ENCODE measurements at places on chromosomes 16 and 17.

- no peak for DNase-seq
These were observed 38.3 kb downstream of the CCDC182 start for GRCh38 chr17:57706761-57707160.

GRCh38 chr17:72926171-72926570 is 166.3 kb downstream of the SLC39A11 start:
- no peak for DNase-seq

DNA sequence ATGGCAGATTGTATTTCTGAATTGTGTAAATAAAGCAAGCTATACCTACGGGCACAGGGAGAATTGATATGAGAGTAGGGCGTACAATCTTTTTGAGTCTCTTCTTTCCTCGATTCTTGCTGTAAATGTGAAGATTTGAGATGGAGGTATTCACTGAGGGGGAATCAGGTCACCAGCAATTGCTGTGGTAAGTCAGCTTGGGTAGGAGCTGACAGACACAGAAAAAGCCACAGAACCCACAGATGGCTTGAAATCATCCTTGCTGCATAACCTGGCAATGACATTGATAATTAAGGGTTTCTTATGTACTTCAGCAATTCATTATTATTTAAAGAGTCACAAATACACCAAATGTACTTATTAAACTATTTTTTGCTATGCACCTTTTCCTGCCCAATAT is 164.2 kb downstream of the CNTNAP4 start:
- DNase-seq, result no peak

GRCh38 chr17:5840811-5841446 is 229.2 kb upstream of the WSCD1 start:
- DNase-seq, result no peak

DNA sequence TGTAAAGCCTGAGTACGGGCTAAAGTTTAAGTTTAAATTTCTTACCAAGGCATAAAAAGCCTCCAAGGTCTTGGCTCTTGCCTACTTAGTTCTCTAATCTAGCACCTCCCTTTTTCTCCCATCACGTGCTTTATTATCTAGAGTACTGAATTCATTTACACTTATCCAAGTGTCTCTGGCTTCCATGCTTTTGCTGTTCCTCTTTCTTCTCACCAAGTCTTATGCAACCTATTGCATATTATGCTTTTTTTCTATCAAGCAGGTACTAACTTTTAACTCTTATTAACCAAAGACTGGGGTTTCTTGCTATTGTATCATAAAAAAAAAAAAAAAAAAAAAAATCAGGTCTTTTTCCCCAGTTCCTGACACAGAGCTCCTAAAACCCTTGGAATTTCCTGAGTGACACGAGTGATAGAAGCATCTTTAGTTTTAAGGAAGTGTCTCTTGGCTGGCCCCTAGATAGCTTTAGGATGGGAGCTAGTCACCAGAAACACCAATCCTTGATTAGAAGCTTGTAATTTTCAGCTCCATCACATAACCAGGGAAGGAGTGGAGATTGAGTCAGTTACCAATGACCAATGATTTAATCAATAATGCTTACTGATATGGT is 44.9 kb downstream of the SSH2 start:
- no peak for DNase-seq

- DNase-seq, result no peak
These were observed 3.9 kb downstream of the UTS2R start for GRCh38 chr17:82375359-82376041.

GRCh38 chr17:28405632-28406472 is at the start of gene SLC46A1:
SLC46A1 (minus strand) TSS chr17:28406212; CDS start chr17:28406114, 98 bp downstream.
- peak; percentile 80 for DNase-seq

DNA sequence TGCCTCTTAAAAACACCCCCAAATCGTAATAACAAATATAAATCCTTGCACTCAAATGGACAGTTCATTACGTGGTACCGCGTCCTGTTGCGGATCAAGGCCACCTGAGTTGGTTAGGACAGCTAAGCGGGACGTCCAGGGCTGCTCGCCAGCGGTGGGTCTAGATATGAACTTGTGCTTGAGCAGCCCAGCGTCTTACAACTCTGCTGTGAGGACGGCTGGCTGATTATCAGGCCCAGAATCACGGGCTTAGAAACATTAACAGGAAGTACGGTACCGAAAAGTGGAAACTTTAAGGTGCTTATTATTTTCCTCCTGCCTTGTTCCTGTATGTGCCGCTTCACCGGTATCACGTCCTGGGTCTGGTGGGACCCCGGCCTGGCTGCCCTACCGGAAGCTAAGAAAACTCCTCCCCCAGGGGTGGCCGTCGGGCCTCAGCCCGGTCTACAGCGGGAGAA is 832 bp upstream of the SRRM2 start:
- DNase-seq, result no peak

DNA sequence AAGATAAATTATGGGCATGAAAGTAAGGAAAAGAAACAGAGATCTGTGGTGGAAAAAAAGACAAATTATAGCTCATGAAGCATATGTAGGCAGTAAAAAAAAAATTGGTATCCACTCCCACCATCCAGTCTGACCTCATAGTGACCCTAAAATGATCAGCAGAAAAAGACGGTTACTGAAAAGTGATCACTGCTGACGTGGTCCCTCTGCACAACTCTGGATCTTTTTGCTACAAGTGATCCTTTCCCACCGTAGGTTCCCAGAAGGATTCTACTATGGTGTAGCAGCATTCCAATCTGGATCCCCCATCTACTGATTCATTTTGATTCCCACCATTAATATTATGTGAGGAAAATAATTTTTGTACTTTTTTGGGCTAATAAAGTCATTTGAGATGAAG is 10.9 kb upstream of the CHST6 start:
- no peak for DNase-seq

- no peak for DNase-seq
These were observed 2.5 kb upstream of the ABCC12 start for GRCh38 chr16:48158296-48158695.

GRCh38 chr16:50602531-50603205 is 54.5 kb downstream of the NKD1 start:
- no peak for DNase-seq

GRCh38 chr17:57899391-57899790 is 49.5 kb upstream of the MRPS23 start:
- DNase-seq, result no peak

- peak; percentile 89 for DNase-seq
These were observed at the start of gene PHOSPHO1 for GRCh38 chr17:49230636-49231562. PHOSPHO1 (minus strand) TSS chr17:49230787; CDS start chr17:49226691, 4,096 bp downstream.

DNA sequence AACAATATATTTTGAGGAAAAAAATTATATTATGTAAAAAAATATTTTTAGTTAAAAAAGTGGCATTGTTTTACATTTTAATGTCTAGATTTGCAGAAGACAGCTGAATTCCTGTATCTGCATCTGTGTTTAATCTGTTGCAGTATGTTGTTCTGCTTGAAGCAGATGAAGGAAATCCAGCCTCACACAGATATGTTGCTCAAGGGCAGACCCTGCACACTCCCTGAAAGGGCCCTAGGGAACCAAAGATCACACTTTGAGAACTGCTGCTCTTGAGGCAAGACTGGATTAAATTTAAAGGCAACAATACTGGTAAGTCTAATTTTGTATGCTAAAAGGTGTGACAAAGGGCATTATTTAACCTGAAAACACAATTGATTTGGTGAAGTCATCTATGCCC is 16.4 kb upstream of the SLC6A4 start:
- DNase-seq, result no peak

GRCh38 chr16:73020409-73020884 is 27.5 kb downstream of the ZFHX3 start:
- peak; percentile 56 for DNase-seq

GRCh38 chr17:37294888-37295287 is 80.9 kb upstream of the C17orf78 start:
- no peak for DNase-seq

DNA sequence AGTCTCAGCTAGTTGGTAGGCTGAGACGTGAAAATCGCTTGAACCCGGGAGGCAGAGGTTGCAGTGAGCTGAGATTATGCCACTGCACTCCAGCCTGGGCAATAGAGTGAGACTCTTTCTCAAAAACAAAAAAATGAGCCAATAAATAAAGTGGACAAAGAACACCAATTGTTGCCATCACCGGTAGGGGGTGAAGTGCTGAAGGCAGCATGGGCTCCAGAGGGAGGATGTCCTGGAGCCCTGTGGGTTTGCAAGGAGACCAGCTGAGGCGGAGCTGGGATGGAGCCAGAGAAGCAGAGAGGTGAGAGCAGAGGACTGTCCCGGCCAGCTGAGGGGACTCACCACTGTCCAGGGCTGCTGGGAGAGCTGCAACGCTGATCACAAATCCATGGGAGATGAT is 13.8 kb downstream of the CHST6 start:
- no peak for DNase-seq

DNA sequence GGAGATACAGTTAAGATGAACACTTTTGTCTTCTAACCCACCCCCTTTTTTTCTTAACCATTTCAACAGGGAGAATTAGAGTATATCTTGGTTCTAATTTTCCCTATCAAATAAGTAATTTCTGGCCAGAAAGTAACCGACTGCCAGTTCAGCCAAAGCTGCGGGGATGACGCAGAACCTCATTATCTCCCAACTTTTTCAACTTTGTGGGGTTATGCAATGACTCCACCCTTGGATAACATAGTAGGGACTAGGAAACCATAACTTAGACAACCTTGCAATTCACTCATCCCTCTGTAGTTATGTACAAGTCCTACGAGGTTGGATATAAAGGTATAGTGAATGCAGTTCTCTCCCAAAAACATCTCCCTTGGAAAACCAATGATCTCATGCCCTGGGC is 184.0 kb downstream of the ZNF18 start:
- no peak for DNase-seq

- no peak for DNase-seq
These were observed 1.8 kb upstream of the TELO2 start for GRCh38 chr16:1491327-1491726.

DNA sequence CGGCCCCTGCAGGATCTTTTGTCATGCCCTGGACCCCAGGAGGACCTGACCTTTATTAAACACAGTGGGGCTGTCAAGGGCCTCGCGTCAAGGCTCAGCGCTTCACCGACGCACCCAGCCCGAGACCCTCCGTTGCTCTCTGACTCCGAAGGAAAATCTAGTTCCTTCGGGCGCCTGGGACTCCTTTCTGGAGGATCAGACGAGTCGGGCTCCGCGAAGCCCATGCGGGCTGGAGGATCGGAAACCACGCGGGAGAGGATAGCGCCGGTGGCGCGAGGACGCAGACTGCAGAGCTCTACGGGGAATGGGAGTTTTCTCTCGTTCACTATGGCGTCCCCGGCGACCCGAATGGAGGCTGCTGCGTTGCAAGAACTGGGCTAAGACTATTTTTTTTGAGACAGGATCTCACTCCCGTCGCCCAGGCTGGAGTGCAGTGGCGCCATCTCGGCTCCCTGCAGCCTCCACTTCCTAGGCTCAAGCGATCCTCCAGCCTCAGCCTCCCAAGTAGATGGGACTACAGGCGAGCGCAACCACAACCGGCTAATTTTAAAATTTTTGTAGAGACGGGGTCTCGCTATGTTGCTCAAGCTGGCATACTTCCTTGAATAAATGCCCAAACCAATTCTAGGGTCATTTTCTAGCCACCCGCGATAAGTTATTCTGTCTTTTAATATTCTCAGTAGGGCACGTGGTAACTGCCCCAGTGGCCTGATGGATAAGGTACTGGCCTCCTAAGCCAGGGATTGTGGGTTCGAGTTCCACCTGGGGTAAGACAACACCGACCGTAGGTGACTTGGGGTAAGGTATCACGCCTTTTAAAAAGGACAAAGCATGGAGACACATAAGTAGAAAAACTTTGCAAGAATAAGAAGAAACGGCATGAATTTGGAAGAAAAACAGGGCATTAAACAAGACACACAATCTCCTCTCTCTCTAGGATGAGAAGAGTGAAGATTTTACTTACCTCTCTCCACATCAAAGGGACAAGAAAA is 5.5 kb downstream of the OR1F1 start:
- no peak for DNase-seq

DNA sequence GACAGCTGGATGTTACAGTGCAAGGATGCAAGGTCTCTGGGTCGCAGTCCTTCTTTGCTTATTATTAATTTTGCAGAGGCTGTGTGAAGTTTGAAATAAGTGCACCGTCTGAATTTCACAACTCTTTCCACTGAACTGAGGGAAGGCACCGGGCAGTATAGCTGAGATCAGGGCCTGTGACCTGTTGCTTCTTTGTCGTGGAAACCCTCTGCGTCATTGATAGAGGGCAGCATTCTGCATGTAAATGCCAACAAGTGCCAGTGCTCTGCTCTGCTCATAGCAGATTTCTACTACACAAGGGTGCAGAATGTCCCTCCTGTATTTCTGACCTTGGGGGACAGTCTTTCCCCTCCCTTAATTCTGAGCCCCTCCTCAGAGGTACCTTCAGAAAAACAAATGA is 26.0 kb downstream of the CD300LF start:
- DNase-seq, result no peak

- no peak for DNase-seq
These were observed 103.8 kb upstream of the CRHR1 start for GRCh38 chr17:45680360-45680759.

- DNase-seq, result no peak
These were observed 120.6 kb downstream of the MGAT5B start for GRCh38 chr17:76988796-76989195.
